ENCODE measurements at places on chromosomes 1 and 21. TPM values are rescaled to one million over a fixed set of nuclear protein-coding genes. Genes with fewer than 3 reads are reported as not detected.
A peak's percentile ranks its signal among the peaks of the same experiment; 100 is the strongest.

DNA sequence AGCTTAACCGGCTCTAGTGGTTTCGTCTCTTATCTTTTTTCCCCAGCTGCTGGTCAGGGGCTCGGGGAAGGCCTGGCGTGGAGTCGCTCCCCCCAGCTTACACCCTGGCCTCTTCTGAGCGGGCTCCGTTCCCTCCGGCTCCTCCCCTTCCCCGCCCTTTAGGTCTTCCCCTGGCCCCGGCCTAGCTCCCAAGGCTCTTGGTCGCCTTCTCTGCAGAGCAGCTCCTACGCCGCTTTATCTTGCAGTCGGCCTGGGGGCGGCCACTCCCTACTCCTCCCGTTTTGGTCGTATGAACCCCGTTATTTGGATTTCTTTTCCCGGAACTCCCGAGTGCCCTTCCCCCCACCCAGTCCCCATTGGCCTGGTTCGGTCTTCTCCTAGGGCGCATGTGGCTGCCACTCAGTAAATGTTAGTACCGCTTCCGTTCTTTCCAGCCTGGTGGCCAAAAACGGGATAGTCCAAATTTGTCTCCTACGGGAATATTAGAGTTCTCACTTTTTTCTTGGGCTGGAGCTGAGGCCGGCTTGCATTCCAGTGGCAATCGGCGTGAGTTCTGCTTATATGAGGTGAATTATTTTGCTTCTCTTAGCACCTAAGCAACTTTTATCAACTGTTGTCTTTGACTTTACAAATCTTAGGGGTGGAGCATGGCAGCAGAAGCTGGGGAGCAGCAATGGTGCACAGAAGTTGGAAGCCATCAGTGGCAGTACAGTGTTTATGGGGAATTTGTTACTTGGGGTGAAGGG lies 467 bp downstream of the THRAP3 start:
- peak; percentile 84 for DNase-seq

DNA sequence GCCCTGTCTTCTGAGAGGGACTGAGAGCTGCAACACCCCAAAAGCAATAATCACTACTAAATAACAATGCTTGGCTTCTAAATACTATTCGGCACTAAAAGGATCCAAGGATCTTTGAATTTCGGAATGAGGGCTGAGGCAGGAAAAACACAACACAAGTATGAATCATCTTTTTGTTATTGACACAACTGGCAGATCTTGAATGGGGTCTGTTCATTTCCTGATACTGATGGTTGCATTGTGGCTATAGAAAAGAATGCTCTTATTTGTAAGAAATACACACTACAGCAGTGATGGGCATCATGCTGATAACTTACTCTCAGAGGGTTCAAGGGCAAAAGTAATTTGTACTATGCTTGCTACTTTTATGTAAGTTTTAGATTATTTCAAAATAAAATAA lies 149.2 kb upstream of the PLD5 start:
- DNase-seq, result no peak

GRCh38 chr1:53799141-53799540 lies 39.0 kb downstream of the NDC1 start:
- peak; percentile 4 for DNase-seq

DPH2 gene
- 27.2 TPM for polyA plus RNA-seq

DNA sequence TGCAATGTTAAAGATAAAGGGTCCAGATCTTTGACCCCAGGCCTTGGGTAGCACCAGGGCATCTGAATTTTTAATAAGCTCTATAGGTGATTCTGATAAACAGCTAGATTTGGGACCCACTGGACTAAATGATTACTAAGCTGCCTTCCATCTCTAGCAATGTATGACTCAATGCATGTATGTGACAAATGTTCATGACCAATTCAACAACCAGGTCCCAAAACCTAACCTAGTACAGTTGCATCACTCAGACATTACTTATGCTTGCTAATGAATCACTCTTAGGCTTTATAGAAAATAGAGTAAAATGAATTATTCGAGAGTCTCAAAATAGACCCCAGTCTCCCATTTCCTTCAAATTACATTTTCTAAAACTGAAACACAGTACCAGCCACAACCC lies 35.5 kb downstream of the RCAN1 start:
- no peak for DNase-seq

Data from renal pelvis (tissue), 12 donors.